Amniotic epithelial cell (primary cell): ENCODE measurements at places on chromosomes 16 and 17.

GRCh38 chr17:80247561-80247960 lies 13.1 kb upstream of the RNF213 start:
- no peak for DNase-seq

DNA sequence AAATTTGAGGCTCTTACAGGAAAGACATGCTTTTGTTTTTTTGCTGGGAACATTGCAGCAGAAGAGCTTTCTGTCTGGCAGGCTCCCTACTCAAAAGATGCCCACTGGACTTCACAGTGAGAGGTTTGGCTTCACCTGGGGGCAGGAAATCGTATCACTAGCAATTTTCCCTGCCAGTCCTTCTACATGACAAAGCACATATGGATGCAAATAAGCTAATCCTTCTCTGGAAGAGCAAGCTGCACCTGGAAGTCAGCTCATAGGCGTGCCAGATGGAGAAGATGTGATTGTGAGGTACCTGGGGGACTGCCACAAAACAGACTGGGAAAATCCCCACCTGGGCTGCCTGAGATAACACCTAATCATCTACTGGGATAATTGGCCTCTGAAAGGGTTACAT lies 195.0 kb upstream of the CPHXL start:
- DNase-seq = no peak

DNA sequence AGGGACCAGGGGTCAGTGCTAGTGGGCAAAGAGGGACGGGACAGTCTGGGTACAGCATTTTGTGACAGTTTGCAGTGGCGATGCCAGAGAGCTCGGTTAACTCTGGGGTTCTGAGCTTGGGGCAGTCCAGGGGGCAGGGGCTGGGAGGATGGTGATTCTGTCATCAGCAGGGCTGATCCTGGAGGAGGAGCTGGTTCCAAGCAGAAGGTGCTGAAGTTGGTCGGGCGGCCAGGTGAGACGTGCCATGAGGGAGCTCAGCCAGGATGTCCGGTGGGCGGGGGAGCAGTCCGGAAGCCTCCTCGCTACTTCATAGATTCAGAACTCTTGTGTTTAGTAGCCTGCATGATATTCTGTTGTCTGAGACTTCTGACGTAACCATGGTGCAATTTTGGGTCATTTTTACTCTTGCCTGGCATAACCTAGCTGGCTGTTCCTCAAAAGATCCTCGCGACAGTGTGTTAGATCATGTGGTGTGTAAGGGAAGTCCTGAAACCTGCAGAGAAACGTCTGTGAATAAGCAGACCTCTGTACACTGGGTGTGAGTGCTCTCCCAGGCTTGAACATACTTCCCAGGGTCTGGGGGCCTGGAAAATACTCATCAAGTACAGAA lies 122.0 kb downstream of the CLEC16A start:
- DNase-seq = no peak

- peak; percentile 50 for DNase-seq
Observed at GRCh38 chr17:8073627-8074484, 13.7 kb downstream of the ALOX12B start.
